ENCODE measurements at places on chromosomes 13 and 19.

GRCh38 chr13:114057166-114058050 is 75.0 kb downstream of the RASA3 start:
- peak; percentile 37 for DNase-seq

DNA sequence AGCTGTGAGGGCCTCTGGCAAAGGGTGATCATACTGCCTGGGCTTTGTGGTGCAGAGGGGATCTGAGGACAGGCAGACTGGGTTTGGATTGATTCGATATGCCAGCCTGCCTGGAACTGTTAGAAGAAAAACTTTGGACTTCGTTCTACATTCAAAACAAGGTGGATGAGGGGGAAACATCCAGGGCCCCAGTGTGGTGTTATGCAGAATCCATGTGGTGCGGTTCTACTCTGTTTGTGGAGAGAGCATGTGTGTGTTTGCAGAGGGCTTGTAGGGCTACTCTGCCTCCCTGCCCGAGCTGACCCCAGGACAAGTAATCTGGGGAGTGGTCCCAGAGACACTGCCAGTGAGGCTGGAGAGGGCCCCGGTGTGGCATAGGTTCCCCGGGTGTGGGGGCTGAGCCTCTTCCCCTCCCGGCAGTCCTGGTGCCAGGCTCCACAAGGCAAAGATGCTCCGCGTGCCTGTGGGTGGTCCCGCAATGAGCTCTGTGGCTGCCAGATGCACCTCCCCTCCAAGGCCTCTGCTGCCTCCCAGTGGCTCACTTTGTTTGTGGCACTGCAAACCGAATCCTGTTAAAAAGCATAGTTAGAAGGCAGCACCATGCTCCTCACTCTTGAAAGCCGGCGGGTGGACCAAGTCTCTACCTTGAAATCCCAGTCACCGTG is 22.3 kb upstream of the TFDP1 start:
- peak; percentile 43 for DNase-seq

GRCh38 chr19:8640402-8641004 is 10.1 kb downstream of the NFILZ start:
- no peak for DNase-seq

DNA sequence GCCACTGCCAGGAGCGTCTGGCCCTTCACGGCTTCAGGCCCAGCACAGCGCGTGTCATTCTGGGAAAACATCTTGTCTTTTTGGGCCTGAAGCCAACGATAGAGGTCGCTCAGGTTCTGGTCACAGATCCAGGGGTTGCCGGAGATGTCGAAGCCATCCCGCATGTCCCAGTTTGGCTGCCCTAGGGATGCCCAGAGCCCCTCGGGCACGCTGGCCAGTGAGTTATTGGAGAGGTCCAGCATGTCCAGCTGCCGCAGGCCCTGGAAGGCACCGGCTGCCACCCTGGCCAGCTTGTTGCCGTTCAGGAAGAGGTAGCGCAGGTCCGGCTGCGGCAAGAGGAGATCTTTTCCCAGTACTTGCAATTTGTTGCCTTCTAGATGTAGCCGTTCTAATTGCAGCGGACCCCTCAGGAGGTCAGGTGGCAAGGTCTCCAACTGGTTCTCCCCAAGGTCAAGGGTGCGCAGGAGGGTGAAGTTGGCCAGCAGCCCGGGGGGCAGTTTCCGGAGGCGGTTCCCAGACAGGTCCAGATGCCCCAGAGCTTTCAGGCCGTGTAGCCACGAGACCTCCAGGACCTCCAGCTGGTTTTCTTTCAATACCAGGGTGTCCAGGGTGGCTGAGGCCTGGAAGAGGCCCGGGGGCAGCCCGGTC is 1.8 kb downstream of the LRG1 start:
- no peak for DNase-seq

DNA sequence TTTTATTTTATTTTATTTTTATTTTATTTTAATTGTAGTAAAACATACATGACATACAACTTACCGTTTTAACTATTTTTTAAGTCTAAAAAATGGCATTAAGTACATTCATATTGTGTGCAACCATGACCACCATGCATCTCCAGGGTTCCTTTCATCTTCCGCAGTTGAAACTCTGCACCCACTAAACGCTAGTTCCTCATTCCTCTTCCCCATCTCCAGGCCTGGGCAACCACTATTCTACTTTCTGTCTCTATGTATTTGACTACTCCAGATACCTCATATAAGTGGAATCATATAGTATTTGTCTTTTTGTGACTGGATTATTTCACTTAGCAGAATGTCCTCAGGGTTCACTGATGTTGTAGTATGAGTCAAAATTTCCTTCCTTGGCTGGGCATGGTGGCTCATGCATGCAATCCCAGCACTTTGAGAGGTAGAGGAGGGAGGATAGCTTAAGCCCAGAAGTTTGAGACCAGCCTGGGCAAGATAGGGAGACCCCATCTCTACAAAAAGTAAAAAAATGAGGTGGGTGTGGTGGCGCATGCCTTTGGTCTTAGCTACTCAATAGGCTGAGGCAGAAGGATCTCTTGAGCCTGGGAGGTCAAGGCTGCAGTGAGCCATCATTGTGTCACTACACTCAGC is 55.7 kb upstream of the ZNF507 start:
- DNase-seq: no peak

DNA sequence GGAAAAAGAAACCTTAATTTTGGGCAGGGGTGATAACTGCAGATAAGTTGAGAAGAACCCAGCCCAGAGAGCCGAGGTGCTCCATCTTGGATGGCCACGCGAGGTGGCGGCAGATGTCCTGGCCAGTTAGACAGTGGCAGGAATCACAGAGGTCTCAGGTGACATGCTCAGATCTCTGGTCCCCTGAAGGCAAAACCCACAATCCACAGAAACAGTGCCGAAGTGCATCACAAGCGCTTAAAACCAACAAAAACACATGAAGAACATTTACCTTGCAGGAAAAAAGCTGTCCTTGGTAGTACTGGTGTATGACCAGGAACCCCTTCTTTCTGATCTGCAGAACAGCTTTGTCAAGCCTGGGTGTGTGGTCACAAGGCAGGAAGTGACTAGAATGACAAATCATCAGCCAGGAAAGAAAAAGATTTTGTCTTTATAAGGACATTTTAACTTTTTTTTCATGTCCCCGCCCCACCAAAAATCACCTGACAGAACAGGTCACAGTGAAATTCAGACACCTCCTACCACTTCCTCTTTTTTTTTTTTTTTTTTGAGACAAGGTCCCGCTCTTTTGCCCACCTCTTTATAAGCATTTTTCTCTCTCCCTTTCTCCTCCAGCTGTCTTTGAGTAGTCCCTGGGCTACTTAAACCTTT is at the start of gene LCP1:
Gene LCP1, minus strand, starts transcription at position 338 of the 651 bp plus-strand sequence. CDS start 22,515 bp downstream, outside the sequence.
- peak; percentile 23 for DNase-seq

GRCh38 chr19:58346961-58347929 is 6.0 kb downstream of the A1BG start:
- DNase-seq: peak; percentile 43

GRCh38 chr13:71213252-71213821 is 653.7 kb downstream of the DACH1 start:
- no peak for DNase-seq

GRCh38 chr19:52226652-52227051 is 36.8 kb downstream of the PPP2R1A start:
- DNase-seq: no peak

DNA sequence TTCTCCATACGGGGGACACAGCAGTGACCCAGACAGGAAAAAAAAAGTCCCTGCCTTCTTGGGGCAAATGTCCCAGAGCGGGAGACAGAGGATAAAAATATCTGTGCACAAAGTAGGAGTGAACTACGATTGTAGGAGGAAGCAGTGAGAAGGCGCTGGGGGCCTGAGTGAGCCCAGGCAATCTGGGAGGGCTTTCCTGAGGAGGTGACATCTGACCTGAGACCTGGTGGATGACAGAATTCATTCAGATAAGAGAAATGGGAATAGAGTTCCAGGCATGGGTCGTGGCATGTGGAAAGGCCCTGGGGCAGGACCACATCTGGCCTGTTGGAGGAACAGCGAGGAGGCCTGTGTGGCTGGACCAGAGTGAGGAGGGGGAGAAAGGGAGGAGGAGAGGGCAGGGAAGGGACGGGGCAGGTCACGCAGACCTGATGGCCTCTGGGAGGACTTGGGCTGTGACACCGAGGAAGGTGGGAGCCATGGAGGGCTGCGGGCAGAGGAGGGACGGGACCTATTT is 50.2 kb upstream of the NFIC start:
- no peak for DNase-seq

DNA sequence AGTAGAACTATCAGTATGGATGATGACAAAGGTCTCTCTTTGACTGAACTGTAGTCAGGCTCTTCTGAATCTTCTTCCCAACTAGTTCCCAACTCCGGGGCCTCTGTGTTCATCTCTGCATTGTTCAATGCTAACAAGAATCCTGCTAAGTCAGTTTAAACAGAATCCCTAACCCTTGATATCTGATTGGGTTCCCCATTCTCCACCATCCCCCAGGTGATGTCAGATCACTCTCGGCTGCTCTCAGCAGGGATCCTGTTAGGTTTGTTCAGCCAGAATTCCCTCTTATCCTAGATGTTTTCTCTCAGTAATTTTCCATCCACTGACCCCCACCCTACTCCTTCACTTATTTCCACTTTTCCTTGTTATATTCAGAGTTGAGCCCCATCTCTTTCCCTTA is 223.6 kb downstream of the RGCC start:
- DNase-seq: no peak

- DNase-seq: no peak
These were observed 6.4 kb downstream of the FLT1 start for GRCh38 chr13:28488376-28489005.

All from NCI-H774 (cell line).